Stimulated activated CD8-positive, alpha-beta memory T cell treated with anti-CD3 and anti-CD28 coated beads, Interleukin-7, amount 100 ng/mL, for 48 hours (primary cell): ENCODE measurements at places on chromosomes 3 and 15.

- no peak for DNase-seq
Measured at GRCh38 chr15:60647246-60647645, 168.3 kb upstream of the ICE2 start.

GRCh38 chr3:124402791-124403190 lies 327.5 kb upstream of the UMPS start:
- DNase-seq, result no peak

DNA sequence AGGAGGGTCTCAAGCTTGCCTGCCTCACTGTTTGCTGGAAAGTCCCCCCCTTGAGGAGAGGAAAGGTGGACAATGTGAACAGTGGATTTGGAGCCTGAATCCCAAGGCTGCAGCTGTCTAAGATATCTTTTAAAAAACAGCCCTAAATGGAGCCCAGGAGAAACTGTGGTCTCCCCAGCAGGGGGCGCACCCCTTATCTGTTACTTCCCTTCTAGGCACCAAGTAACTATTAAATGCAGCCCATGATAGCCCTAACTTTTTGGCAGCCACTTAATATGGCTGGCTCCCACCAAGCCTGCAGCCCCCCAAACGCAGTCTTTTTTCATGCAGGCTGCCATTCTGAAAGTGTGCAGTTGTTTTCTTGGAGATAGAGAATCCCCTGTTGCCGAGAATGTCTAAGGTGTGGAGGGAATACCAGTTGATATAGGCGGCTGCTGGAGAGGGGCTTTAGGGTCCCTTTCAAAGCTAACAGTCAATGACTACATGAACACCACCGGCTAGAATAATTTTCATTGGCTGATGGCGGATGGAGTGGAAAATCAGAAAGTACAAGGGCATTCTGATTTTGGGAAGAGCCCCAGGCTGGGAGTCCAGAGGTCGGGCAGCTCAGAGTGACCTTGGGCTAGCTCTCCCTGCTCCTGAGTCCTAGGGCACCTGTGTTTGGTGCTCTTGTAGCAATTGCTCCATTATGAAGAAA lies 1.3 kb downstream of the RHCG start:
- DNase-seq, result no peak

GRCh38 chr3:100615684-100616083 lies 6.3 kb downstream of the ADGRG7 start:
- DNase-seq, result no peak

GRCh38 chr3:147408188-147409100 lies 721 bp upstream of the ZIC1 start:
- DNase-seq, result no peak

DNA sequence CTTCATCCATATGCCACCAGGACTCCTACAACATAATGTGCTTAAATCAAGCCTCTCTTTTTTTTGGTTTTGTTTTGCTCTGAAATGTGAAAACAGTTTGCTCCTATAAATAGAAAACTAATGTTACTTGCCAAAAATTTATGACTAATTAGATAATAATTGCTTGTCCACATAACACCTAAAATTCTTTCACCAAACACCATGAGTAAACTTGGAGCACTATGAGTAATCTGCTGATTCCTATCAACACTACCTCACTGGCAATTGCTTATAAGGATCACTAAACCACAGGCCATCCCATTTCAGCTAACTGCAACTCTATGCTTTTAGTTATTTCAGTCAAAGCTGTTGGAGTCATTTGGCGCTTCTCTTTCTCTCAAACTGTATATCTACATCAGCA lies 252.7 kb downstream of the EPHA3 start:
- no peak for DNase-seq

- no peak for DNase-seq
Measured at GRCh38 chr3:125257536-125257935, 45.0 kb upstream of the SLC12A8 start.

- no peak for DNase-seq
Measured at GRCh38 chr15:92184142-92184541, 209.5 kb upstream of the ST8SIA2 start.

GRCh38 chr3:86967062-86967461 lies 23.9 kb downstream of the VGLL3 start:
- DNase-seq, result no peak

GRCh38 chr3:32307591-32307990 lies 69.1 kb downstream of the CMTM8 start:
- no peak for DNase-seq

DNA sequence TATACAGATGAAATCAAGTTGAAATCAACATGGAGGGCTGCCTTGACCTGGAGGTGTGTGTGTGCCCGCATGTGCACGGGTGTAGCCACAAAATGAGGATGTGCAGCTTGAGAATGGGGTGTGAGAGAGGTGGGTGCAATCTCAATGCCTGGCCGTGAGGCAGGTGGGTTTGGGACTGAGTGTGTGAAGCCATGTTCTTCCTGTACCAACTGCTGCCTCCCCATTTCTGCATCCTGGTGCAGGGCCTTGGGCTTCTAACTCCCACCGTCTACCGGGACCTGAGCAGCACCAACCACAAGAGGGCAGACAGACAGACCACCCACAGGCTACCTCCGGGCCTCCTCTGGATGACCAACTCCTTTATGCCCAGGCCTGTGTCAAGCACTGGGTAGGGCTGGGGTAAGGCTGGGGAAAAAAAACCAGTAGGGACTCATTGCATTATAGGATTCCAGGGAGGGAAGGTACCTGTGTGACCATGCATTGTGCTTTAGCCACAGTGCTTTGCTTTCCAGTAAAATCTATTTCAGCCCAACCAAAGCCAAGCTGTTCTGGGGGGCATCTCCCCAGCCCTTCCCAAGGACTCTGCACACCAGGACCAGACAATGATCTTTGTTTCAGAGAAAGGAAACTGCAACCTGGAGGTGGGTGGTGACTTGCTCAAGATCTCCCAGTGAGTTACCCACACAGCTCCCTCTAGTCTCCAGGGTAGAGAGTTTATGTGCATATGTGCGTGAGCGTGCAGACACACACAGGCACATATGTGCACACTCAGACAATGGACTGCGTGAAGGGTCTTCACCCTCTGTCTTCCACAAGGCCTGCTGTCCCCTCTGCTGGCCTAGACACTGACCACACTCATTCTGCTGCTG lies 162.2 kb upstream of the TLE3 start:
- DNase-seq, result no peak

GRCh38 chr3:4670352-4670751 lies 177.2 kb downstream of the ITPR1 start:
- DNase-seq, result no peak

GRCh38 chr3:20001932-20002331 lies 10.1 kb downstream of the PP2D1 start:
- no peak for DNase-seq

GRCh38 chr15:50883903-50884302 lies 24.6 kb upstream of the AP4E1 start:
- no peak for DNase-seq

DNA sequence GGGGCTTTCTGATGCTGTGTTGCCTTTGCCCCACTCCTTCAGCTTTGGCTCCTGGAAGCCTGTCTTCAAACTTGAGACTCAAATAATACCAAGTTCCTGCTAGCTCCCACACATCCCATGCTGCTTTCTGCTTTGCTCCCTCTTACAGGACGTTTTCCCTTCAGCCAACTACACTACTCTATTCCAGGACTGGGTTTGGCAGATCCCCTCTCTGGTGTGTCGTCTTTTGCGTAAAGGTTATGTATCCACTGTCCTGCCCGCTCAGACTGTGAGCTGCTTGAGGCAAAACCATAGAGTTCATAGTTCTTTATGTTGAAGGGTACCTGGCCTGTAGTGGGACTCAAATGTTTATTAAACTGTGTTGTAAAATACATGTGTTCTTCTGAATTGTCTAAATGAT lies 25.4 kb downstream of the PPP2R3A start:
- no peak for DNase-seq

GRCh38 chr3:111741181-111741580 lies 117.9 kb upstream of the PHLDB2 start:
- DNase-seq, result no peak

DNA sequence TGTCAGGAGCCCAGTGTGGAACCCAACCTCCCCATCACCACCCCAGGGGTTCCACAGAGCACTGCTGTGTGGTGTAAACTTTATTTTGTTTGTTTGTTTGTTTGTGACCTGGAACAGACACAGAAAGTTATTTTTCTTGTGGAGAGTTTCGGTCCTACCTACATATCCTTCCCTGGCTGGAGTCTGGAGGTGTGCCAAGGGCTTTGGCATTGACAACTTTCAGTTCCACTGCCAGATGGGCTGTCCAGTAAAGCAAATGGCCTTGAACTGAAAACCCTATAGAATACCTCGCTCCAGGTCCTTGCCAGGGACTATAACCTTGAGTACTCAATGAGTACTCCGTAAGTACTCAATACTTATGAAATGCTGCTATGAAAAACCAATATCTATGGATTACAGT lies 103.5 kb downstream of the MITF start:
- DNase-seq, result no peak

- no peak for DNase-seq
Measured at GRCh38 chr15:39502082-39502447, 78.8 kb upstream of the THBS1 start.

DNA sequence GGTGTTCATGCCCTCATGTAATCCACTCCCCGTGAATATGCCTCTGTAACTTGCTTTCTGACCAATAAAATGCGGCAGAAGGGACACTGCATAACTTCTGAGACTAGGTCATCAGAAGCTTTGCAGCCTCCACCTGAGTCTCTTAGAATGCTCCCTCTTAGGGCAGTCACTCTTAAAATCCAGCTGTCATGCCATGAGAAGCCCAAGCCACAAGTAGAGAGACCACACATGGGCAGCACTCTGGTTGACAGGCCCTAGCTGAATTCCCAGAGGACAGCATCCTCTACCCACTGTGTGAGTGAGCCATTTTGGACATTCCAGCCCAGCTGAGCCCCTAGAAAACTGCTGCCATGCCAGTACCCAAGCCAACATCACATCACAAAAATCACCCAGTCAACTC lies 41.4 kb downstream of the SCAPER start:
- DNase-seq, result no peak

DNA sequence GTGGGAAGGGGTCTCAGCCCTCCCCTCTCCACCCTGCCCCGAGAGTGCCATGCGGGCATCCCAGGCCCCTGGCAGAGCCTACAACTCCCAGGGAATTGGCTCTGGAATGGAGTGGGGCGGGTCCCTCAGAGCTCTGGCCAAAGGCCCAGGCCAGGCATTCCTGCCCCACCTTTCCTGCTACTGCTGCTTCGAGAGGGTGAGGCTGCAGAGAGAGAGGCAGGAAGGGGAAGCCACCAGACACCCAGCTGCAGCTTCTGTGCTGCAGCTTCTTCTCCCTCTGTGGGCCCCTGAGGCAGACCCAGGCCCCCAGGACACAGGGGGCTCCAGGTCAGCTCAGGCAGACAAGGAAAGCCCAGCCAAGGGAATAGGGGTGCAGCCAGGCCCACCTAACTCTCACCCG lies 2.7 kb downstream of the ALS2CL start:
- DNase-seq, result no peak

- DNase-seq, result no peak
Measured at GRCh38 chr15:22981051-22981840, 1.1 kb upstream of the CYFIP1 start.

- DNase-seq, result no peak
Measured at GRCh38 chr3:147400111-147400510, 6.2 kb downstream of the ZIC4 start.

DNA sequence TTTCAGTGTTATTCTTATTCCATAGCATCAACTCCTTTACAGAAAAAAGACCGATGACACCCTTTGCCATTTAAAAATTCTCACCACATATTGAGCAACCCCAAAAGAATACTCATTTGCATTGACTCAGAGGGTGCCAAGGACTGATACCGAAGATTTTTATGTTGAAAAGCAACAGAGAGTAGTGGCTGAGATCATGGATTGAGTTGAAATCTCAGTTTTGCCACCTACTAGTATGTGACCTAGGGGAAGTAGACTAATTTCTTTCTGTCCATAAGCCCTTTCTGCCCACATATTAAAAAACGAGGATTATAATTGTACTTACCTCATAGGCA lies 313.9 kb upstream of the SATB1 start:
- DNase-seq, result no peak

DNA sequence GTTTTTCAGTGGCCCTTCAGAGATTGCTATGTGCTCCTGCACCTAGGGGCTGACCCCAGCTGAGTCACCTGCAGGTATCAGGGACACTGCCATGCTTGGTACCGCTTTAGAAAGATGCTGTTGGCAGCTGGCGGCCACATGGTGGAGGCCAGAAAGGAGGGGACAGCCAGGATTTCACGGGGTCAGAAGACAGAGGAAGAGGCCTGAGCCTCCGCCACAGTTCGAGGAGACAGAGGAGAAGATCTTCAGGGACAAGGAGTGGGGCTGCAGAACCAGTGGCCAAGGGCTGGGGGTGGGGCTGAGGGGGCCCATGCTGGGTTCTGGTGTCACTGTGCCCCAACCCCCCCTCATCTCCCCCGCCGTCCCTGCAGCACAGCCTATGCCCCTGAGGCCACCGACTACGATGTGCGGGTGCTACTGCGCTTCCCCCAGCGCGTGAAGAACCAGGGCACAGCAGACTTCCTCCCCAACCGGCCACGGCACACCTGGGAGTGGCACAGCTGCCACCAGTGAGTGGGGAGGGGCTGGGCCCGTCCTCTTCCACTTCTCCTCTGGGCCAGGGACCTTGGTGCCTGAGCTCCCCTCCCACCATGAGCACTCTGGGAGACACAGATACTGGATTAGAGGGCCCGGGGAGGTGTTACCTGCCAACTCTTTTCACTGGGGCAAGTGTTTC lies 19.9 kb downstream of the LOXL1 start:
- DNase-seq, result no peak

- no peak for DNase-seq
Measured at GRCh38 chr3:172157564-172158258, 118.3 kb downstream of the FNDC3B start.

- no peak for DNase-seq
Measured at GRCh38 chr3:47722859-47723258, 58.8 kb downstream of the SMARCC1 start.

- no peak for DNase-seq
Measured at GRCh38 chr3:90080988-90081387, 973.6 kb downstream of the EPHA3 start.

GRCh38 chr3:102092617-102093466 lies 243.5 kb downstream of the NFKBIZ start:
- DNase-seq, result no peak

DNA sequence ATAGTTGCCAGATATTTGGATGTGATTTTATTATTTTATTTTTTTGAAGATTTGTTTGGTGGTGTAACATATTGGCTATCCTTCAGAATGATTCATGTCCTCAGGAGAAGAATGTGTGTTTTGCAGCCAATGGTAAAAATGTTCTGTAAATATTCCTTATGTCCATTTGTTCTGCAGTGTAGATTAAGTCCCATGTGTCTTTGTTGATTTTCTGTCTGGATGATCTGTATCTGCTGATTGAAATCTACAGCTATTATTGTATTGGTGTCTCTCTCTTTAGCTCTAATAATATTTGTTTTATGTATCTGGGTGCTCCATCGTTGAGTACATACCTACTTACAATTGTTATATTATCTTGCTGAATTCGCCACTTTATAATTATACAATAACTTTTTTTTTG lies 1641.7 kb downstream of the OTOL1 start:
- no peak for DNase-seq

DNA sequence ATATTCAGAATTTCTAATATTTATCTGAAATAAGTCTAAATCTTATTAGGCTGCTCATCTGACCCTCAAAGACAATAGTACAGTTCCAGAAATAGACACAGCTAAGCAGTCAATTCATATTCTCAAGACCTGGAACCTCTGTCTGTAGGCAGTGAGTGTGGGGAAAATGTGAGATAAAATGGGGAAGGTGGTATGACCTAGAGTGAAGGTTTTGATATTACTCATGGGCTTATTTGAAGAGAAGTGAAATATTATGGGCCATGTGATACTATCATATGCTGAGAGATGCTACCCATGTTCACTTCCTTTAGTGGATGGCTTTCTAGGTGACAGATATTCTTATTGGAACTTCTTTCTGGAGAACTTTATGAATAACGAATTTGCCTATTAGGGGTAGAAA lies 33.5 kb downstream of the TGFBR2 start:
- DNase-seq, result no peak
